ENCODE measurements at places on chromosomes 4 and X.

DNA sequence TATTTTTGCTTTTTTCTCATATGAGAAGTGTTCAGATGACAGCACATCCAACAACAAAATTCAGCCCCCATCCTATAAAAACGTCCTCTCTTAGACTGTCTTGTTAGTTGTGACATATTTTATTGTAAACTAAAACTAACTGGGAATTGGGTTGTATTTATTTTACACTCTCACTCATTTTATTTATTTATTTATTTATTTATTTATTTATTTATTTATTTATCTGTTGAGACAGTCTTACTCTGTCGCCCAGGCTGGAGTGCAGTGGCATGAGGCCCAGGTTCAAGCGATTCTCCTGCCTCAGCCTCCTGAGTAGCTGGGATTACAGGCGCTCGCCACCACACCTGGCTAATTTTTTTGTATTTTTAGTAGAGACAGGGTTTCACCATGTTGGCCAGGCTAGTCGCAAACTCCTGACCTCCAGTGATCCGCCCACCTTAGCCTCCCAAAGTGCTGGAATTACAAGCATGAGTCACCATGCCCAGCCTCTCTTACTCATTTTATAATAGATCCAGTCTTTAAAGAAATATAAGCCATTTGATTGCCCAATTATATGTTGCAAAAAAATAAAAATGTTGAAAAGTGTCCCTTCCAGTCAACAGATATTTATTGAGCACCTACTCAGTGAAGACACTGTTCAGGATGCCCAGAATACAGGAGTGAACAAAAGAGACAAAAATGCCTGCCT, 44.6 kb downstream of the PALLD start:
- no peak for DNase-seq

GRCh38 chr4:77801260-77801608, 17.9 kb downstream of the CNOT6L start:
- DNase-seq = no peak

DNA sequence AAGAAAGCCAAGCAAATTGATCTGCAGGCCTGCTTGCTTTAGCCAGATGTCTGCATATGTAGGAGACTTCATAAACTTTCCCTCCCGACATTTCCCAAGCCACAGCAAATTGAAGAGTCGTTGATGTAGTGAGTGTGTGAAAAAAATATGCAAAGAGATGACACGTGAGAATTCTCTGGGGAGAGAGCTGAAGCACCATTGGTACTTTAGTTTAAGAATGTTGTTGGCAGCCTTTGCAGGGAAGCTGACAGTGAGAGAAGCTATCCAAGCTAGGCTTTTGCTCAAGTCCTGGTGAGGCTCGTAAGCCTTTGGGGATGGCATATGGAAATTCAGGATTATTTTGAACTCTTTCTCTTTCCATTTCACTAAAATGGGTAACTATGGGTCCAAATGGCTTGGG, 87.5 kb downstream of the GLRA2 start:
- no peak for DNase-seq

DNA sequence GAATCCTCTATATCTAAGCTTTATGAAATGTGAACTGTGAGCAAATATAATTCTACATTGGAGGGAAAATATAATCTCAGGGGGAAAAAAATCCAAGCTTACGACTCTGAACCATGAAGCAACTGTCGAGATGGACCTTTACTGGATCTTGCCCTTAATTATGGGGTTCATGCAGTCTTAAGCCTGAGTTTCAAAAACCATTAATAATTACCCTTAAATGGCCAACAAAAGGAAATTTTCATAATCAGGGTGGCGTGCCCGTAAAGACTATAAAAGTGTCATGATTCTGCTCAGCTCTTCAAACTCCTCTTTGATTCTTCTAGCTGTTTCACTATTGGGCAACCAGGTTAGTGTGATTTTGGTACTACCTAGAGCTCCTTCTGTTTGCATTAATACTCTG, at the start of gene S100G:
TSS of gene S100G (plus strand) at position 301 of the 400 bp plus-strand sequence. CDS start 849 bp downstream, outside the sequence.
- no peak for DNase-seq

DNA sequence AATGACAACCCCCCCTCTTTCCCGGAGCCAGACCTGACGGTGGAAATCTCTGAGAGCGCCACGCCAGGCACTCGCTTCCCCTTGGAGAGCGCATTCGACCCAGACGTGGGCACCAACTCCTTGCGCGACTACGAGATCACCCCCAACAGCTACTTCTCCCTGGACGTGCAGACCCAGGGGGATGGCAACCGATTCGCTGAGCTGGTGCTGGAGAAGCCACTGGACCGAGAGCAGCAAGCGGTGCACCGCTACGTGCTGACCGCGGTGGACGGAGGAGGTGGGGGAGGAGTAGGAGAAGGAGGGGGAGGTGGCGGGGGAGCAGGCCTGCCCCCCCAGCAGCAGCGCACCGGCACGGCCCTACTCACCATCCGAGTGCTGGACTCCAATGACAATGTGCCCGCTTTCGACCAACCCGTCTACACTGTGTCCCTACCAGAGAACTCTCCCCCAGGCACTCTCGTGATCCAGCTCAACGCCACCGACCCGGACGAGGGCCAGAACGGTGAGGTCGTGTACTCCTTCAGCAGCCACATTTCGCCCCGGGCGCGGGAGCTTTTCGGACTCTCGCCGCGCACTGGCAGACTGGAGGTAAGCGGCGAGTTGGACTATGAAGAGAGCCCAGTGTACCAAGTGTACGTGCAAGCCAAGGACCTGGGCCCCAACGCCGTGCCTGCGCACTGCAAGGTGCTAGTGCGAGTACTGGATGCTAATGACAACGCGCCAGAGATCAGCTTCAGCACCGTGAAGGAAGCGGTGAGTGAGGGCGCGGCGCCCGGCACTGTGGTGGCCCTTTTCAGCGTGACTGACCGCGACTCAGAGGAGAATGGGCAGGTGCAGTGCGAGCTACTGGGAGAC, 1.6 kb downstream of the PCDH10 start:
- DNase-seq = no peak

DNA sequence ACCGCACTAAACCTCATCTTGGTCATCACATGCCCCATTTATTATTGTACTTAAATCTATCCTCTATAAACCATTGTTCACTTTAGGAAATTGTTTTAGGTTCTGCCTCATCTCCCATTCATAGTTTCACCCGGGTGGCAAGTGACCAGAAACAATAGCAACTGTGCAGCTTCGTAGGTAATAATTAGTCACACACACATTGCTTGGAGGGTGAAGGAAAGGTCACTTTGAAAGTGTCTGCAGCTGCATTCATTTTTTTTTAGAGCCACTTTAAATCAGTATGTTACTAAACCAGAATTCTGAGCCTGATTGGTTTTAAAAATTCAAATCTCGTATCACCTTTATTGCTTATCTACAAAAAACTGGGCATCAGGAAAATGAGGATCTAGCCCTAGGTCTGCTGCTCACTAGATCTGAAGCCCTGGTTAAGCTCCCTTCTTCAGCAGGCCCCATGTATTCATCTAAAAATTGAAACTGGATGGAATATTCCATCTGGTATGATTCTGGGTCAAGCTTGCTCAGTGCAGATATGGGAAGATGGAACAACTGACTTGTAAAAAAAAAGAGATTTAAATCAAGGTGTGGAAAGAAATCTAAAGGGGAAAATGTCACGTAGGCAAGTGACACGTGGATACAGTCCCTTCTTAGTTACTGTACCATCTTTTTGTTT, 62.4 kb downstream of the LIMCH1 start:
- no peak for DNase-seq

GRCh38 chr4:172819353-172819752, 349.3 kb upstream of the GALNT7 start:
- no peak for DNase-seq

GRCh38 chr4:32475710-32476109, 1755.5 kb downstream of the PCDH7 start:
- DNase-seq = no peak

DNA sequence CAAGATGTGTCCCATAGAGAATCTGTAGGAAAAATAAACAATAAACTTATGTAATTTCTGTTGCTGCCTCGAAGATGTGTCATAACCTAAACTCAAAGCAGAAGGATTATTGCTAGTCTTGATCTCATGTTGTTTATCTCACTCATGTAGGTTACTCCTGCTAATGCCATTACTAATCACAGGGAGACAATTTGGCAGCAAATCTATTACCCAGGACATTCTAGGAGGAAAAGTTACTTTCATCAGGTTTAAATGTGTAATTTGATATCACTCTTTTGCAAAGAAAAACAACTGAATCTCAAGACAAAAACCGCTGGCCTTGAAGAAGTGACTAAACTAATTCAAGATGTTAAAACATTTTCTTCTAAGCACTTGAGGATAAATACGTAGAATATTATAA, 34.0 kb downstream of the LDOC1 start:
- no peak for DNase-seq

DNA sequence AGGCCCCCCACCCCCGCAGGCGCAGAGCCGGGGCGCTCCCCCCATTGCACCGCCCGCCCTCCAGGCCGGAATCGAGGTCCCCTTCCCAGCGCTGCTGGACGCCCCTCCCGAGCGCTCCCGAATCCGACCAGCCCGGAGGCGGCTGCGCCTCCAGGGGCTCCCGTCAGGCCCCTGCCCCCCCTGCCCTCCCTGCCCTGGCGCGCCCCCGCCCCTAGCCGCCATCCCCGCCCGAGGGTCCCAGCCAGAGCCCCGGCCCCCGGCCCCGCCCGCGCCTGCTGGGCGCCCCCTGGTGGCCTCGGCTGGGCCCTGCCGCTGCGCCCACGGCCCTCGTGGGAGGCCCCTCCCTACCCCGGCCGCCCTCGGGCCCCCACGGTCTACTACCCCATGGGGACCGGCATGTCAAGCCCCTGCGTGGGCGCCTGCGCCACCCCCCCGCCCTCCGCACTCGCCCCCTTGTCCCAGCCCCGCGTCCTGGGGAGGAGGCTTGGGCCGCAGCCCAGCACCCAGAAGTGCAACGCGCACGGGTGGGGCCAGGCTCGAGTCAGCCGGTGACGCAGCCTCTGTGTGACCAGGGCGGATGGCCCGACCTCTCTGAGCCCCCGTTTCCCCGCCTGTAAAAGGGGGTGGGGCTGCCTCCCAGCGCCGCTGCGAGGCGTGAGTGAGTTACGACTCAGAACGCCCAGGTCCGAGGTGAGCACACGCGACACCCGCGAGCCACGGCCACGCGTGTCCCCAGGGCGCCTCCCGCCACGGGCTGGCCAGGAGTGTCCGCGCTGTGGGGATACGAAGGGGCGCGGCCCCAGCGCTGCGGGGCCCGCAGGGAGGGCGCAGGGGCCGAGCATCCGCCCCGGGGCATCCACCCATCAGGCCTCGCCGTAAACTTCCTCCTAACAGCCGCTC, 104.9 kb downstream of the FAM53A start:
- DNase-seq = peak; percentile 57

DNA sequence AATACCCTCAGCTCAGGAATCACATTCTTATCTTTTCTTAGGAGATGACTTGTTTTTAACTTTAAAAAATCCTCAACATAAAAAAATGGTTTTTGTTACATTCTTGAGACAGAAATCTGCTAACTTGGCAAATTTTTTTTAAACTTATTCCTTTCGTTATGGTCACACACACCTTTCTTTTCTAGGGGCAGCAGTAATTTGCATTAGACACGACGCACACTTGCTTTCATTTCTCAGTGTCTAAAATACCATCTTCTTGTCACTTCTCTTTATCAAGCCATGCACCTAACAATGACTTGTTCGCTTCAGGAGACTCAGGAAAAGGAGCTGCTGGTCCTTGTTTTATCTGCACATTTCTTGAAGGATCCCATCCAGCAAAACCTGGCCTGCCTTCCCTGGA, 112.6 kb upstream of the TBL1X start:
- no peak for DNase-seq

DNA sequence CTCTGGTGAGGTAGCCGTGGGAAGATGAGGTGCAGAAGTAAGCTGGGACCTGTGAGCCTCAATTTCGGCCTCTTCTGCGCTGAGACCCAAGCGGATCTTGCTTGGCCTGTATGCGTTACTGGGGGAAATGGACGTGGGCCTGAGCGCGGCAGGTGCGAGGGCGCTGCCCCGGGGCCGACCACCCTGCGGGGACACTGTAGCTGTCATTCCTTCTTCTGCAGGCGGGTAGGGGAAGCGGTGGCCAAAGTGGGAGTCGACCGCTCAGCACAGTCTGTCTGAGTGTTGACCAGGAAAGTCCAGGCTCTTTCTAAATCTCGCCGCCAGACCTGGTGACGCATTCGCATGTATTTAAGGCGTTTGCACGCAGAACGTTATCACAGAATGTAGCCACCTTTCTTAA, 3.3 kb upstream of the LRAT start:
- no peak for DNase-seq

DNA sequence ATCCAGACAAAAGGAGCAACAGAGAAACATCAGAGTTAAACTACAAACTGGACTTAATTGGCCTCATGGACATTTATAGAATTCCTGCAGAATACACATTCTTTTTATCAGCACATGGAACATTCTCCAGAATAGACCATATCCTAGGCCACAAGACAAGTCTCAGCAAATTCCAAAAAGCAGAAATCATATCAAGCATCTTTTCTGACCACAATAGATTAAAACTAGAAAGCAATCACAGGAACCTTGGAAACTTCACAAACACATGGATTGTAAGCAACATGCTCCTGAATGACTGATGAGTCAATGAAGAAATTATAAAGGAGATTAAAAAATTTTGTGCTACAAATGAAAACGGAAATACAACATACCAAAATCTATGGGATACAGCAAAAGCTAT, 526.7 kb downstream of the PCDH7 start:
- DNase-seq = no peak

DNA sequence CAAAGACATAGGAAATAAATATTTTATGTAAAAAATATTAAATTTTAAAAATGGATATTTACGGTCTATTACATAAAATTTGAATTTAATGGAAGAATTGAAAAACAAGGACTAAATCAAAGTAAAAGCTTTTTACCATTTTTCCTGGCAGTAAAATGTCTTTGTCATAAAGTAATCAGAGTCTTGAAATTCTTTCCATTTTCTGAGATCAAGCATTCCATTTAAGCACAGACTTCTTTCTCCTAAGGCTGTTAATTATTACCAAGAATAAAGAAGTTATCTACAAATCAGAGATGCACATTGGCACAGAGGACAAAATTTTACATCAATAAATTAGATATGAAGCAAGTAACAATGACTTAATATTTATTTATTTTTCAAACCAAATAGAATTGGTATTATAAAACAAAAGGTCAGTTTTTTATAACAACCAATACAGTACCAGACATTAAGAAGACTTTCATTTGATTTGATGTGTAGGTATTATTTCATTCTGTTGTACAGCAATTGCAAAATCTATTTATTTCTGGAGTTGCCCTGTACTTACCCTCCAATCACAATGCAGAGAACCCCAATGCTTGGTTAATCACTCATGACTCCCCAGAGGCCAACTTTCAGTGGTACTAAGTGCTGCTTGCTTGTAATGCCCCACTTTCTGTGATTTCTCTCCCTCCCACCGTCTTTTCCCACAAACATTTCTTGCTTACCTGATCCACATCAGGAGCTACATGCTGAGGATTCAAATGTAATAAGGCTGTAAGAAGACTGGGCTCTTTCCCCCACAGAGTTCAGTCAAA, 254.6 kb downstream of the GASK1B start:
- DNase-seq = no peak

- peak; percentile 14 for DNase-seq
Observed at GRCh38 chrX:357693-358471, 28.8 kb downstream of the PPP2R3B start.

DNA sequence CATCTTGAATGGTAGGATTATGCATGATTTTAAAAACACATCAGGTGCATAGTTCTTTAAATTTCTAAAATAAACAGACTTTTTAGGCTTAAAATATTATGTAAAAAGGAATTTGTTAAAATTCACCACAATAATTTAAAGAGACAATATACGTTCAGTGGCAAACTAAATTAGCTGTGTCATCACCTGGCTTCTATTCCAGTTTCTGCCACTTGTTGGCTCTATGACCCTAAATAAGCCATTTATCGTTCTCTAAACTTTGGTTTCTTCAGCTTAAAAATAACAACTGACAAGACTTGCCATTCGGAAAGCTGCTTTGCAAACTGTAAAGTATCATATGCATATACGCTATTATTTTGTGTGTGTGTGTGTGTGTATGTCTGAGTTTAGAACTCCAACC, 141.3 kb downstream of the MGST2 start:
- no peak for DNase-seq
